ENCODE measurements at places on chromosomes 7 and 10. TPM values are rescaled to one million over a fixed set of nuclear protein-coding genes. Genes with fewer than 3 reads are reported as not detected.
A peak's percentile ranks its signal among the peaks of the same experiment; 100 is the strongest.

Gene AGR3
- total RNA-seq = not detected

DNA sequence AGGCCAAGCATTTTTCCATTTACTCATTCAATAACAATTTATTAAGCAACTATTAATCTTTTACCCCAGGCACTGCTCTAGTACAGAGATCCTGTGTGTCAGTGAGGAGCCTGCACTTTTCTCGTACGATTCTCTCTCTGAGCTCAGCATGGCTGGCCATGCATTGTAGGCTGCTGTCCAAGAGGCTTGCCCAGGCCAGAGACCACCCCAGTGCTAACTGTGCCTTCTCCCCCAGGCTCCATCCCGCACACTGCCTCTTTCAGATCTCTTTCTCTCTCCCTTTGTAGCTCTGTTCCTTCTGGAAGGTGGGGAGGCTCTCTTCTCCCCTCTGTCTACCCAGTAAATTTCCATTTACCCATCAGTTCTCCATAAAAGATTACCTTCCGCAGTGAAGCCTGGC is 101.0 kb upstream of the IKZF1 start:
- no peak for DNase-seq

GRCh38 chr7:18860221-18860620 is 257.2 kb downstream of the TWIST1 start:
- no peak for DNase-seq

GRCh38 chr10:119377958-119378736 is 164.4 kb downstream of the RGS10 start:
- DNase-seq = peak; percentile 99

DNA sequence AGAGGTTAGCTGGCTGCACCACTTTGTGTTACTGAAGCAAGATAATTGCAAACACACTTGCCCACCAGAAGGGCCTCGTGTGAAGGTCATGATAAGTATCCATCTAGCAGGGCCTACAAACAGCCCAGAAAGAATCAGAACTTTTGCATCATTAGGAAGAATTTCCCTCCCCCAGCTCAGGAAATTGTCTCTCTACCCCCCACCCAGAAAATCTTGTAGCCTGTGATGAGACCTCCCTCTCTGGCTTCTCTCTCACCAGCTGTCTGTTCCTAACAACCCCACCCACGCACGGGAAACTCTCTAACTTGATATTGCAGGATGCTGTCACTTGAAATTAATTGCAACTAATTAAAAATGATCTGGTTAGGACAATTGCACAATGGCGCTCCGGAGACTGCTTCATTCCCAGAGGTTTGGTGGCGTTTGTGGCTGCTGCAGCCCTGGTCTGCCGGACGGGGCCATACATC is 34.5 kb downstream of the ZNF503 start:
- no peak for DNase-seq

- DNase-seq = no peak
These were observed 118.9 kb downstream of the ZEB1 start for GRCh38 chr10:31437959-31438358.

- no peak for DNase-seq
These were observed 6.4 kb upstream of the ELMO1 start for GRCh38 chr7:37455081-37455480.

DNA sequence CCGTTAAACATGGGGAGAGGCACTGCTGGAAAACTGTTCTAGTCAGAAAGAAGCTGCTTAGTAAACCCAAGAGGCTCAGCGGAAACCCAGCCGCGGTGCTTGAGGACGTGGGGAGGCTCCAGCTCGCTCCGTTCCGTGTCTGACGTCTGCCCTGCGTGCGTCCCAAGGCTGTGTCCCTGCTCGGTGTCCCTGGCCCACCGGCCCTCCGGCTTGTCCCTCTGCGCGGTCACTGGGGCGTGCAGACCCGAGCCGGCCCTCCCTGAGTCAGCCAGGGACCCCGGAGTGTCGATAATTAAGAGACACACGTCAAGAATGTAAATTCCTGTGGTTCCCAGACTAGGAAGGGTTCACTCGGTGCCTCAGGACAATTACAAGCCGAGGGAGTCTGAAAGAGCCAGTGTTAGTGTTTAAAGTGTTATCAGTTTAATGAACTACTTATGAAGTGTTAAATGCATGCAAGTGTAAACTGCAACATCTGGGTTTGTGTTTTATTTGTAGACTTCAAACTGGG is 98.9 kb downstream of the WDR11 start:
- no peak for DNase-seq

Gene CALHM3
- not detected for total RNA-seq

GRCh38 chr7:1979591-1980560 is 252.9 kb downstream of the MAD1L1 start:
- no peak for DNase-seq

Gene CHCHD3
- total RNA-seq = 220 TPM

All from G401 (cell line).